ENCODE measurements at places on chromosomes 6 and 20. TPM values are rescaled to one million over a fixed set of nuclear protein-coding genes. Genes with fewer than 3 reads are reported as not detected.

Gene VGLL2
- not detected for total RNA-seq

Gene LZTS3
- 3.4 TPM for total RNA-seq

Gene ZBP1
- total RNA-seq: not detected

Gene OXT
- not detected for total RNA-seq

Gene PARD6B
- total RNA-seq: 5.5 TPM

Data from RPMI7951 (cell line).